ENCODE measurements at places on chromosomes 1 and 21.

- DNase-seq = no peak
Measured at GRCh38 chr1:7341145-7341905, 429.8 kb upstream of the VAMP3 start.

GRCh38 chr21:45332981-45333582 is 45.4 kb upstream of the POFUT2 start:
- no peak for DNase-seq

- DNase-seq = no peak
Measured at GRCh38 chr1:183598386-183598785, 8.1 kb upstream of the NCF2 start.

GRCh38 chr1:35577071-35577998 is 4.2 kb downstream of the TFAP2E start:
- peak; percentile 65 for DNase-seq

- no peak for DNase-seq
Measured at GRCh38 chr1:233034836-233035235, 84.4 kb downstream of the NTPCR start.
